ENCODE measurements at places on chromosomes 6 and 20.

- DNase-seq, result no peak
Observed at GRCh38 chr6:43830775-43831174, 60.8 kb downstream of the VEGFA start.

DNA sequence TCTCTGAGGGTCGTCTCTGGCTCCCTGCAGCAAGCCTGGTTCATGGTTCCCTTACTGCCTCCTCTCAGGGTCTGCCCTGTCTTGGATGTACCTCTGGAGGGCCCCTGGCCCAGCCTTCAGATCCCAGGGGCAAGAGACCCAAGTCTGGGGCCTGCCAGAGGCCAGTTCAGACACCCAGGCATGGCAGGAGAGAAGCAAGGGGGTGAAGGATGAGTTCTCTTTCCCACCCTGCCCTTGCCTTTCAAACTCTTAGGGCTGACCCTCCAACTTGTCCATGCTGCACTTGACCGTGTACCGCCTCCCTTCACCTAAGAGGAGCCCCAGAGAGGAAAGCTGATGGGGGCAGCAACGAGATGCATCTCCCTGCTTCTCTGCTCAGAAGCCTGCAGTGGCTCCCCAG, 4.2 kb downstream of the GDAP1L1 start:
- no peak for DNase-seq

GRCh38 chr6:91438570-91438969, 851.7 kb upstream of the MAP3K7 start:
- peak; percentile 38 for DNase-seq

DNA sequence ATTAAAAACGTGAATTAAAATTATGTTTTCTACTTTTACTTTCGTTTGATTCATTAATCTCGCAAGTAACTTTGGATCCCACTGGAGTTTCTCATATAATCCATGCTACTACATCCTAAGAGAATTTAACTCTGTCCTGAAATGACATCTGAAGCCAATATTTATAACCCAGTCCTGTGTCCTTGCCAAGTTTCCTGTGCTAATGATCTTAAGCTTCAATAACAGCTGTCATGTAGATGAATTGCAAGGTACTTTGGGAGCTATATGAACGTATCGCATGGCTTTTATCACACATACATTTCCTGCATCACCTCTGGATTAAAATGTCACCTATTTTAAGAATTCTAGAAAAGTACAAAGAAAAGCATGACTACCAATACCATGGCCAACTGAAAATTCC, 833.8 kb upstream of the CITED2 start:
- DNase-seq, result no peak

DNA sequence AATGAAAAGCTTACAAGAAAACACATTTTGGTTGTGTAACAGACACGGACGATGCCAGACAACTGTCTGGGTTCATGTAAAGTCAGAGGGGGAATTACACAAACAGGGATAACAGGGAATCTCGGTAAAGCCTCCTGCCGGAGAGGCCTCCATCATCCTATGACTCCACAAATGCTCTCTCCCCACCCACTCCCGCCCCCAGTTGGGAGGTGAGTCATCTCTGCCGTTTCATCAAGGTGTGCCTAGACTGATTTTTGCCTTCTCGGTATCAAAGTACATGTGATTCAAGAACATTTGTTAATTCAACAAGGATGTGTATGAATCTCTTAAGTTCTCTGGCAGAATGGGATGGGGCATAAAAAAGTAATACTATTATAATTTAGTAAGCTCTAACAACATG, 304.9 kb upstream of the PRDM1 start:
- DNase-seq, result no peak

DNA sequence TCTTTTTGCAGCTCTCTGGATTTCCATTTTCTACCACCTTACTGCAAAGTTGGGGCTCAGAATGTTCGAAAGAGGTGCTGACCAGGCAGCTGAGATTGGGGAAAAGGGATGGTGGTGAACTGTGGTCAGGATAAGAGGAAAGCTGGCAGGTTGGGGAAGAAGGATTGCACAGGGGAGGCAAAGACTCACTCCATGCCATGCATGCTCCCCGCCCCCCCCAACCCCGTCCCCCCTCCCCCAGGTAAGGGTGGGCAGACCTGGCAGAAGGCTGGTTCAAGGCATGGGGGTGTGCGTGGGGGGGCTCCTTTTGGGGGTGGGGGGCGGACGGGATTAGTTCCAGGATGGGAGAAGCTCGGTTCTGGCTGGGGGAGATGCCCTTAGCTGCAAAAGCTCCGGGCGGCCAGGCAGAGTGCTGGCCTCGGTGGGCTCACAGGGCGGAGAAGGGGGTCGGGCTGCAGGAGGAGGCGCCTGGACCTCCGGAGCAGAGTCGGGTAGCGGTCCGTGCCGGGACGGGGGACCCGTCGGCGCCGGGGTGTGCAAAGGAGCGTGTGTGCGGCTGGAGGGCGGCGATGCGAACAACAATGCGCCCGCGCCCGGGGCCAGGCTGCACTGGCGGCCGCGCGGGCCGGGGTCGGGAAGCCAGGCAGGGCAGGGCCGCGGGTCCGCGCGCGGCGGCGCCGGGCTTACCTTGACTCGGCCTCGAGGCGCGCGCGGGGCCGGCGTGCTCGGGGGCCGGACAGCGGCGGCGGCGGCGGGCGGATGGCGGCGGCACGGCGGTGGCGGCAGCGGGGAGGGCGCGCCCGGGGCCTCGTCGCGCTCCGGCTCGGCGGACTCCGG, 880 bp downstream of the ADNP start:
- DNase-seq, result peak; percentile 8

GRCh38 chr6:6661684-6662083, 73.2 kb downstream of the LY86 start:
- peak; percentile 42 for DNase-seq

DNA sequence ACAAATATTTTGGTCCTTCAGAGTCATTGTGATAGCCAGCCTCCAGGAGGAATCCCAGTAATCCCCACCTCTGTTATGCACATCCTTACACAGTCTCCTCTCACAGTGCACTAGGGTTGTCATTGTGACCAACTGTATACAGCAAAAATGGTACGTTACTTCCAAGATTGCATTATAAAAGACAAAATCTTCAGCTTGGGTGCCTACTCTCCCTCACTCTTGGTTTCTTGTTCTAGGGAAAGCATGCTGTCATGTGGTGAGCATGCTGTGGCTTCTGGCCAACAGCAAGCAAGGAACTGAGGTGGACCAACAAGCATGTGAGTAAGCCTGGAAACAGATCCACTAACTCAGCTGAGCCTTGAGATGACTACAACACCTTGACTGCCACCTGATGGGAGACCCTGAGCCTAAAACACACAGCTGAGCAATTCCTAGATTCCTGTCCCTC, 130.1 kb upstream of the DST start:
- DNase-seq, result peak; percentile 94

- DNase-seq, result no peak
Observed at GRCh38 chr6:120186080-120186479, 836.5 kb upstream of the MAN1A1 start.

GRCh38 chr20:48530957-48531356, 296.8 kb downstream of the PREX1 start:
- no peak for DNase-seq

GRCh38 chr20:62395311-62396242, 8.7 kb downstream of the RPS21 start:
- no peak for DNase-seq

- no peak for DNase-seq
Observed at GRCh38 chr6:64679416-64679815, 1027.6 kb downstream of the EYS start.

DNA sequence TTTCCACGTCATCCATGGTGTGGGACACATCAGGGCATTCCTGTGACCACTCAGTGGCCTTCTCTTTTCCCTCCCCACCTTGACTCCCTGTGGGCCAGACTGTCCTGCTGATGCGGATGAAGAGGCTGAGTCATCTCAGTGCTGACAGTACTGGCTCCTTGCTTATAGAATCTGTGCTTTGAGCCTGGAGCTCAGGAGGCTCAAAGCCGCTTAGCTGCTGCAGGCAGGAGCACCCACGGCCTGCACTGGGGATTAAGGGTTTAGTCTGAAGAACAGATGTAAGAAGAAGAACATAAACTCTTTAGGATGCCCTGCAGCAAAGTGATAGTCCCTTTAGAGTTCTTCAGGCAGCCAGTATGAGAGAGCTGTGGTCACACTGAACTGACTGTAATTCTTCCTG, 642.0 kb upstream of the CHD6 start:
- no peak for DNase-seq

DNA sequence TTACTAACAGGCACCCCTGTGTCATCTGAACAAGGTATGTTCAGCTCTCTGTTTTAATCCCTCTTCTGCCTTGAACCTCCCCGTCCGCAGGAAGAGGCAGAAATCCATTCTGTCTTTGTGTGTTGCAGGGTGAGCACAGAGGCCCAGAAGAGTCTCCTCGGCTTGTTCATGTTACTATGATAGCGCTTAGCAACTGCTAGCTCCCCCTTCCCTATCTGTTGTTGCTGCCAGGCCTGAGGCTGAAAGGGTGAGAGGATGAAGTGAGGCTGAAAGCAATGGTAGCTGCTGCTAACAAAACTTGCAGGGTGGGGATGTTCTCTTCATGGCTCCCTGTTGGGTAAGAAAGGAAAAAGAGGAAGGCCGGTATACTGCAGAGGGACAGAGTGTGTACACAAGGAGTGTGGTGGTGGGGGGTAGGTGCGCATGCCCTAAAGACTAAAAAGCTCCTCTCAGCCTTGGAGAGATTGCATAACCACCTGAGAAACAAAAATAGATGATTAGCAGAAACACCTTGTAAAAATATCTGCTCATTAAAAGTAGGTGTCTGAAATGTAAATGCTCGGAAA, 55.2 kb upstream of the CITED2 start:
- DNase-seq, result no peak

DNA sequence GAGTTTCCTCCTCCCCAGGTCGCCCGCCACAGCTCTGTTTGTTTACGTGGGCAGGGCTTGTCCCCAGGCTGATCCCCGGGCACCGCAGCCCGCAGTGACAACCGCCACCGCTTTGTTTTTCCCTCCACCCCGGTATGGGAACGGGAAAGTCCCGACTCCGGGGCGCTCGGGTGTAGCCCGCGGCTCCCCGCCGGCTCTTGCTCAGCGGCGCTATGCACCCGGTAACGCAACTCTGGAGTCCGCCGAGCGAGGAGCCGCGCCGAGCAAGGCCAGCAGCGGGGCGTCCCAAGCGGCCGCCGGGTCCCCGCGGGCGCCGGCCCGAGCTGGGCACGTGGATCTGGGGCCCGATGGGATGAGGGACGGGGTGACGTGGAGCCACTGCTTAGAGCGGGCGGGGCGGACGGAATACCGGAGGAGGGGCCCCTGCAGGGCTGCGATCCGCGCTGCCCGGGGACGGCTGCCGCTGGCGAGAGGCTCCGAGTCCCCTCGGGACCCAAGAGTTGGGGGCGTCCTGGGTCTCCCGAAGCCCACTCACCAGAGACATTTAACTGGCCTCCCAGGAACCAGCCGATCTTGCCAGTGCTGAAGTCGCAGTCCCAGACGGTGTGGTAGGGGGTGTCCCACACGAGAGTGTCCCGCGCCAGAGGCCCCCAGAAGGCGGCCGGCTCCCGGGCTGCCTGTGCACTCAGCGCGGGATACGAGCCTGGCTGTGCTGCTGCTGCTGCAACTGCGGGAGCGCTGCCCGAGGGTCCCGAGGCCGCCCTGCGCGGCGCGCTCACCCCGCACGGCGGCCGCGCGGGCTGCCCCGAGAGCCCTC, 497 bp downstream of the ACSS1 start:
- peak; percentile 64 for DNase-seq

DNA sequence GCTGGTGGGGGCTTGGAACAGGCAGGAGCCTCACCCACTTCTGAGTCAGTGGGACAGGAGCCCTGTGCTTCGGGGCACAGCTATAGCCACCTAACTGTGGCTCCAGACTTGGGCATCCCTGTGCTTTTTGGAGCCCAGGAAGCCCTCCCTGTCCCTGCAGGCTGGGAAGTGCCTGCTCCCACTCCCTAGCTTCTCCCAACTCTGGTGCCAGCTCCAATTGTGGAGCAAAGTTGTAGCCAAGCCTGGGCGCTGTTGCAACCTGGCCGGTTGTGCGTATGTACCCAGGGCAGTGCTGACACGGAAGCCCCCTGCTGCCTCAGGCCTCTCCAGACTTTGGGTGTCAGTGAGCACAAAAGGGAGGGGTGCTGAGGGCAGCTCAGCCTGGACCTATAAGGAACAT, 601.7 kb upstream of the GJE1 start:
- DNase-seq, result no peak

GRCh38 chr20:33604991-33605370, 57.1 kb upstream of the C20orf144 start:
- no peak for DNase-seq

GRCh38 chr6:11727998-11728961, 50.3 kb downstream of the ADTRP start:
- DNase-seq, result no peak

DNA sequence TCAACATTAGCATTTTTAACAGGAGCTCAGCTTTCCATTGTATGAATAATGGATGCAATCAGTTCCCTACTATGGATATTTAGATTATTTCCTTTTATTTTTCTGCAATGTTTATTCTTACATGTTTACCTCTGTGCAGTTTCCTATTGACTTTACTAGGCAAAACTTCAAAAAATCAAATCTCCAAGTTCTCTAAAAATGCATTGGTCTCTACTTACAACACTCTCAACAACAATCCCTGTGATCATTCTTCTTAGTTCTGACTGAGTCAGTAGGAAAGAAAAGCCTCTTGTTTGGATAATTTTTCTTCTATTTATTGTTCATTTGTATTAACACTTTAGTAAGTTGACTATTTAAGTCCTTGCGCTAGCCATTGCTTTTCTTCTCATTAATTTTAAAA, 126.1 kb downstream of the KIF13A start:
- DNase-seq, result no peak

- no peak for DNase-seq
Observed at GRCh38 chr6:72564231-72564630, 57.6 kb upstream of the KCNQ5 start.

DNA sequence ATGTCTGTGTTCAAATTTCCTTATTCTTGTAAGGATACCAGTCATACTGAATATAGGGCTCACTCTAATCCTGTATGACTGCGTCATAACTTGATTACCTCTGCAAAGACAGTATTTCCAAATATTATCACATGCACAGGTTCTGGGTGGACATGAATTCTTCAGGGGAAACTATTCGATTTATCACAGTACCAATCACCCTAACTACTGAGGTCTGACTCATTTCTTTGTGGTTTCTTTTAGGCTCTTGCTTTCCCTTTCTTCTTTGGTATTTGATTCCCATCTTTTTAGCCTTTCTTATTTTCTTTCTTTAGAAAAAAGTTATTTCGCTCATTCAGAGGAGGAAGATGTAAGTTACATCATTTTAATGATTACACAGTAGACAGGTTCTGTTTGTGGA, 40.3 kb upstream of the TBX18 start:
- peak; percentile 61 for DNase-seq

GRCh38 chr6:5206920-5207561, 53.7 kb downstream of the LYRM4 start:
- no peak for DNase-seq

- peak; percentile 79 for DNase-seq
Observed at GRCh38 chr20:38196592-38196991, 31.5 kb upstream of the TGM2 start.

DNA sequence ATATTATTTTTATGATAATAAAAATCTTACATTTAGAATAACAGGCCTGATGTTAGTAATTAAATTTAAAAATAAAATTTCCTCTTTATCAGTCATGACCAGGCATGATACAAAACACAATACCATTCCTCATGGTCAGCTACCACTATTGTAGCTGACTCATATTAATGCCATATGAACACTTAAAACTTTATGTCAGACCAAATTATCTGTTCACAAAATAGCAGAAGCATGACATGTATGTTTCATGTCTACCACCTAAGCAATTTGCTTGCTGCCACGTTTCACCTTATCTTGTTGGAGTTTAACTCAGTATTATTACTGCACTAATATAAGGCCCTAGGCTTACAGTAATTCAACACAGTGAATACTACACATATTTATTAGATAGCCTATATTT, 65.7 kb downstream of the HTR1B start:
- no peak for DNase-seq

GRCh38 chr6:5439749-5440148, 178.4 kb downstream of the FARS2 start:
- DNase-seq, result no peak
